ENCODE measurements at places on chromosomes 11 and 22.

GRCh38 chr11:93271596-93271995, 58.9 kb upstream of the DEUP1 start:
- no peak for DNase-seq

DNA sequence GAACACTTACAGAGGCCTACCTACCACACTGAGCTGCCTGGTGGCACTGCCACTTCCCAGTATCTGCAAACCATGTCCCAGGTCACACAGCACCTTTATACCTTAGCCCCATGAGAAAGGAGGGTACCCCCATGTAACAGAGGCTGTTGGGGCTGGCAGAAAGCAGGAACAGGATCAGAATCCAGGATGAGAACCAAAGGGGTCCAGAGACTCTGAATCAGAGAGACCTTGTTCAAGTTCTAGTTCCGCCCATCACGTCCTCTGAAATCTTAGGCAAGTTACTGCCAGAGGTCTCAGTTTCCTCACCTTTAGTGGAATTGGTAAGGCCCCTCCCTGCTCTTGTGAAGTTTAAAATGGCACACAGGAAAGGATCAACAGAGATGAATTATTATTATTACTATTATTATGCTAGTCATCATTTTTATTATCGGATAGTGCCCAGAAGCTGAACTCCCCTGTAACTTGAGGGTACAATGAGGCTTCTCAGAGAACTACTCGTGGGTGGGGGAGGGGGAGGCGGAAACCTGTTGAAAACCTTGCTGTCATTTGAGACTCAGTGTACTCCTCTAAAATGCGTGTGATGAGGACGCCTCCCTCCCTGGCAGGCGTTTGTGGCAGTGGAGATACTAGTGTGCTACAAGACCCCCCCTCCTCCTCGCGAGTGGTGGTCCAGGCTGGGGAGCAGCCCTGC, 9.3 kb downstream of the SELENOM start:
- no peak for DNase-seq

DNA sequence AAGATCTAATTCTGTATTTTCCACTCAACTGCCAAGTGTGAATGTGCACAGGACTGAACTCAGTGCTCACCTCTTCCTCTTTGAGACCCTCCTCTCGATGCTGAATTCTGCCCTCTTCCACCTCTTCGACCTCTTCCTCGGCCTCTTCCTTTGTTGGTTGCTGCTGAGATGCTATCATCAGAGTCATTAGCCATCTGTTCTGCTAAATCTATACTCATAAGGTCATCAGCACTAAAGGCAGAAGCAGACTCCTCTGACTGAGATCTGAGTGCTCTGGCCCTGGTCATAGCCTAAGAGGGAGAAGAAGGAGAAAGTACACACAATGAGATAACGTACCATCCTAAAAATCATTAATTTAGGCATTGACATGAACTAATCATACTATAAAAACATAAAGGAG, 45.9 kb upstream of the GPR83 start:
- DNase-seq = no peak

DNA sequence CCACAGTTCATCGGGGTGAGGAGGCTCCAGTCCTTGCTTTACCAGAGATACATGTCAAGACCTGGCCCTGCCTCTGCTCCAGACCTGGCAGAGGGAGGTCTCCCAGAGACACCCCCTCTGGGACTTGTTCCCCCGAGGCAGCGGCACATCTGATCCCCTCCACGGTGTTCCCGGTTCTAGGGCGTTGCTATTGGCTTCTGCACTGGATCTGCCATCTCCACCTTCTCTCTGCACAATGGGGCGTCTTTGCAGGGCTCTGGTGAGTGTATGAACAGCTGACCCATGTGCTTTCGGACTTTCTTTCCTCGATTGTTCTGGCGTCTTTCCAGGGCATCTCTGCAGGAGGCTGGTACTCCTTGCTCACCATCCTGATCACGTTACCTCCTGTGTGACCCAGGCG, 930.4 kb downstream of the TBC1D22A start:
- no peak for DNase-seq

- no peak for DNase-seq
Measured at GRCh38 chr22:49295465-49295743, 532.3 kb downstream of the BRD1 start.

DNA sequence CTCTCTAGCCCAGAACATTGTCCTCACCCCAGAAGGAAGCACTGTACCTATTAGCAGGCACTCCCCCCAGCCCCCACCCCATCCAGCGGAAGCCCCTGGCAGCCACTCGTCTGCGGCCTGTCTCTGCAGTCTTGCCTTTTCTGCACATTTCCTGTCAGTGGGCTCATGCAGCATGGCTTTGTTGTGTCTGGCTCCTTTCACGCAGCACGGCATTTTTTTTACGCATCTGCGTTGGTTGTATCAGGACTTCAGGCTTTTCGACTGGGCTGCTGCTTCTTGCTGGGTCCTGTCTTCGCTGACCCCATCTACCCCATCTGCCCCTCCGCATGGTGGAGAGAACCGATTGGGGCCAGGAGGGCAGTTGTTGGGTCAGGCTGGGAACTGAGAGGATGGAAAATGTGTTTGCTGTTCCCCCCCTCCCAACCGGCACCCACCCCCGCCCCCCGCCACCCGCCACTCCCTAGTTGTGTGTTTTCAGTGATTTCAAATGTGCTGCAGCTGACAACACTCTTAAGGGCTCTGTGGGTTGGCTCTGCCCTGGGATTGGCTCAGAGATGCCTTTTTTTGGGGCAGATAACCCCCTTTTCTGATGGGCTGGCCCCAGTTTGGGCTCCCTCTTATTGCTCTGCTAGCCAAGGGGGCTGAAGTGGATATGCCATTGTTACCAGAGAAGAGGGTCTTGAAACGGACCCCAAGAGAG, 110.0 kb downstream of the KIAA1671 start:
- DNase-seq = peak; percentile 84

DNA sequence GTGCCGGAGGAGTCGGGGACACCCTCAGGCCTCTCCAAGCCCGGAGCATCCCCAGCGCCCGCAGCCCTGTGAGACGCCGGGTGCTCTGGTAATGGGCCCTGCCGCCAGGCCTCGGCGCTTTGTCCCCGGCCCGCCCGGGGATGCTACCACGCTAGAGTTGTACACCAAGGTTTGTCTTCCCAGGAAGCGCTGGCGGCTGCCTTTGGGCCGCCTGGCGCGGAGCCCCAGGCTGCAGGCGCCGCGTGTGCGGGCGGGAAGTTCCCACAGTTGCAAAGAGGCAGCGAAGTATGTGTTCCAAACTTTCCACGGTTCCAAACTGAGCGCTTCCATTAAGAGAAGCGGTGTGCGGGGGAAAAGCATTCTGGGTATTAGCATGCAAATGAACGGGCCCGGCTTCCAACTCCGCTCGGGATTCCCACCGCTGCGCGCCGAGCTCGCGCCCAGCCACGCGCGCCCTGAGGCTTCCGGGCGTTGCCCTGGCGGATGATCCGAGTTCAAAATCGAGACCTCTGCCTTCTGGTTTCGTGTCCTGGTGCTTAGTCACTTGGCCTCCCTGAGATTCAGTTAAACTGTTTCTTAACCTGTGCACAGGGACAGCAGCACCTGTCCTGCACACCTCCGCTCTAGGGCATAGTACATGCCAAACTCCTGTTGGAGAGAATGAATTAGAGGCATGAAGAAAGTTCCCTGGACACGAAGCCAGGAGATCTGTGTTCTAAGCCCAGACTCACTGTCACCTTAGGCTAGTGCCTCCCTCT, 1.3 kb upstream of the PATZ1 start:
- DNase-seq = peak; percentile 18

- no peak for DNase-seq
Measured at GRCh38 chr22:20015187-20015625, 1.4 kb downstream of the ARVCF start.

- DNase-seq = peak; percentile 90
Measured at GRCh38 chr11:27362749-27363575, at the start of gene CCDC34. CCDC34 (minus strand) TSS chr11:27363215; CDS start chr11:27363194, 21 bp downstream.

DNA sequence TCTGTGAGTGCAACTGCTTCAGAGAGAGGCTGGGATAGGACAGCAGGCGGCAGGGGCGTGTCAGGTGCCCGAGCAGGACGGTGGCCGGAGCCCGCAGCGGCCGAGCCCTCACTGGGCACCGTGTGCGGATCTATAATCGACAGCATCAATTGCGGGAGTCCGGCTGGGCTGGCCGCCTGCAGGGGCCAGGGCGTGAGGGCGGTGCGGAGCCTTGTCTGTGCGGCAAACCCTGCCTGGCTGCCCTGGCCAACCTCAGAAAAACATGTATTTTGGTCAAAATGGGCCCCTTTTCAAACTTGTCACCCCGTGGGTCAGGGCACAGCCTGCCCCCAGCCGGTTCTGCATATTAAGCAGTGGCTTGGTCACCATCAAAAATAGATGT, 91.3 kb upstream of the KCNQ1OT1 start:
- no peak for DNase-seq

DNA sequence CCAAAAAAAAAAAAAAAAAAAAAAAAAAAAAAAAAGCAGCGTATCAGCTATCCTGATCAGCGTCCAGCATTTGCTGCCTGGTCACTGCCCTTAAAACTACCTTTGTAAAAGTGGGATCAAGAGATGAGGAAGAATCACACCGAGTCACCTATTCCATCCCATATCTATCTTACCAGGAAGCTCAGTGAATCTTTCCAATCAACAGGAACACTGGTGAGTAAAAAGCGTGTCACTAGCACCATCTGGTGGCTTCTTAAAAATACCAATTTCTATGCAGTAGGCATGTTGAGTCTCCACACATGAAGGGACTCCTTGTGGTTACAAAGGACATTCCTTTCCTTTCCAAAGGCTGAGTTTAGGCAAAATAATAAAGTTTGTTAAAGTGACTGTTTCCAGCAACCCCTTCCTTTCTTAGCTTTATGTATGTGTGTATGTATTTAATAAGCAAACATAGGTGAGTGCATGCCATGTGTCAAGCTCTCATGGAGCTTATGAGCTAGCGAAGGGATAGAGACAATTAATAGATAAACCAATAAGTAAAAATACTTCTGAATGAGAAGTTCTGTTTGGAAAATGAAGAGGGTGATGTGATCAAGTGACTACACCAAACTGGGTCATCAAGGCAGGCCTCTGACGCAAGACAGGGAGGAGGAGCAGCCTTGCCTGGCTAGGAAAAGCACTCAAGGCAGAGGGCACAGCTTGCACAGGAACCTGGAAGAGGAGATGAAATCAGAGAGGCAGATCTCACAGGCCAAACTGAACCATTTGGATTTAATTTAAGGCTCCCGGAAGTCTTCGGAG, 13.9 kb upstream of the TP53AIP1 start:
- DNase-seq = no peak

DNA sequence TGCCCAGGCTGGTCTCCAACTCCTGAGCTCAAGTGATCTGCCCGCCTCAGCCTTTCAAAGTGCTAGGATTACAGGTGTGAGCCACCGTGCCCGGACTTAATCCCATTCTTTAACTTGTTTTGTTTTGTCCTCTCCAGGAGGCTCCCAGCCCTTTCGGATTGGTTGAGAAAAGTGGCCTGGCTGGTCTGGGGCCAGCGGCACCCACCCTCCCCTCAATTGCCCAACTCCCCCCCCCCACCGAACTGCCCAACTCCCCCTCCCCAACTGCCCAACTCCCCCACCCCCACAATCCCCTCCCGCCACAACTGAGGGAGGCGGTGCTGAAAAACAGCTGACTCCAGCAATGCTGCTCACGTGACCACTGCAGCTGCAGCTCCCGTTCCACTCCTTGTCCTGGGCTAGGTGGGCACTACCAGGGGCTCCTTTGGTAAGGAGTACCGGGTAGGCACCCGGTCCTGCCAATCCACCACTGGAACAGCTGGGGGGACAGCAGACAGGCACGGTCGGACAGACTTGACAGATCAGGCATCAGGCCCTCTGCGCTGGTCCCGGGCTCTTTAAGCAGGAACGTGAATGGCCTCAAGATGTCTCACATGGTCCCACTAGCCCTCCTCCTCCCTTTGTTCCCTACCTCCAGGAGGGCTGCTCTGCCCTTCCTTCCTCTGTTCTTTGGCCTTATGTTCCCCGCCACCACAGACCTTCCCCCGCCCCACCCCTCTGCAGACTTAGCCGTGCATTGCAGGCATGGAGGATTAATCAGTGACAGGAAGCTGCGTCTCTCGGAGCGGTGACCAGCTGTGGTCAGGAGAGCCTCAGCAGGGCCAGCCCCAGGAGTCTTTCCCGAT, at the start of gene TCN2:
Gene TCN2, plus strand, starts transcription at position 720 of the 845 bp plus-strand sequence. CDS start 158 bp downstream, outside the sequence.
- DNase-seq = peak; percentile 49

GRCh38 chr11:115623021-115623451, 118.8 kb upstream of the CADM1 start:
- DNase-seq = no peak

- DNase-seq = no peak
Measured at GRCh38 chr11:60375316-60375715, 3.0 kb upstream of the MS4A7 start.

DNA sequence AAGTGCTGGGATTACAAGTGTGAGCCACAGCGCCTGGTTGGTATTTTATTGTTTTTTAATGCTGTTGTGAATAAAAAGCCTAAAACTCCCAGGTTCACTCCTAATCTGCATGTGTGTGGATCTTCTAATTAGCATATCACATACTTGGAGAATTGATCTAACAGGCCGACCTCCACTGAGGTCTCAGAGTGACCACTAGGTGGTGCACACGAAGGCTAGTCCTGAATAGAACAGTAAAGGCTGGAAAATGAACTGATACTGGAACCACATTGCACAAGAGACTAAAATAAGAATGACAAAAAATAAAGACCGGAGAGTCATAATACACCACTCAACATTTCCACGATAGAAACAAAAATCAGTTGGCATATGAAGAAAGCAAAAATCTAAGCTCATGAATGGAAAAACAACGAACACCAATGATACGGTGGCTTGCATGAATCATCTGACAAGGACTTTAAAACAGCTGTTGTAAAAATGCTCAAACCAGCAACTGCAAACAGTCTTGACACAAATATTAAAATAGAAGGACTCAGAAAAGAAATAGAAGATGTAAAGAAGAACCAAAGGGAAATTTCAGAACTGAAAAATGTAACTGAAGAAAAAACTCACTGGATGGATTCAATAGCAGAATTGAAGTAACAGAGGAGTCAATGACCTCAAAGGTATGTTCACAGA, 19.2 kb downstream of the PIM3 start:
- DNase-seq = no peak

GRCh38 chr22:19434401-19434800, 2.1 kb downstream of the MRPL40 start:
- DNase-seq = no peak

- peak; percentile 59 for DNase-seq
Measured at GRCh38 chr11:67614730-67615714, 8.3 kb downstream of the NDUFV1 start.

DNA sequence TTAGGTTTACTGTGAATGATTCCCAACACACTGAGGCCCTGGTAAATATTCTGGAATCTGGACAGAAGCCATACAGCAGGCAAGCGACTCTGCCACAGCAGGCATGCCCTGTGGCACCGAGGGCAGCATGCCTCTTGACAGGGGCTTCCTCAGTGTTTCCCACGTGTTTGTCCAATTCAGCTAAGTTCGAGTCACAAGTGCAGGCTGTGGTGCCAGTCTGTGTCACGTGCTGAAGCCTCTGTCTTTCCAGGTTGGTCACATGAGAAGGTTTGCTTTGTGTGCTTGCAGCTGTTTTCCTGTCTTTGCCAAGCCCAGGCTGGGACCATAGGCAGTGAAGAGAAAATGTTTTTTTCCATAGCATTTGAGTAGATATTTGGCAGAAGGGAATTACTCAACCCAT, 2.4 kb upstream of the PPFIBP2 start:
- no peak for DNase-seq

Measured in CD4-positive, alpha-beta T cell treated with Interferon gamma for 1 hour (primary cell).